ENCODE measurements at places on chromosomes 11 and 22. TPM values are rescaled to one million over a fixed set of nuclear protein-coding genes. Genes with fewer than 3 reads are reported as not detected.
A peak's percentile ranks its signal among the peaks of the same experiment; 100 is the strongest.

- peaks cover 32% of the 10 kb centered on the region for H3K36me3 ChIP-seq
- no peak for DNase-seq
- H3K4me3 ChIP-seq: peak overlapping the region; percentile 68
- H3K27ac ChIP-seq: no peak overlapping the region
- peaks cover 32% of the 10 kb centered on the region for H3K4me1 ChIP-seq
- no peaks in the 10 kb centered on the region for H3K27me3 ChIP-seq
These were observed 327.5 kb downstream of the TBC1D22A start for GRCh38 chr22:47089796-47090460.

- no peak for DNase-seq
- H3K27ac ChIP-seq: peak overlapping the region; percentile 42
- H3K4me3 ChIP-seq: no peak overlapping the region
- H3K36me3 ChIP-seq: no peaks in the 10 kb centered on the region
These were observed 583 bp downstream of the TNNI2 start for GRCh38 chr11:1839204-1839923.

OR51B5 gene
- total RNA-seq: not detected

- H3K4me1 ChIP-seq: no peaks in the 10 kb centered on the region
- no peak for DNase-seq
- H3K36me3 ChIP-seq: no peaks in the 10 kb centered on the region
- H3K4me3 ChIP-seq: no peak overlapping the region
- no peaks in the 10 kb centered on the region for H3K27me3 ChIP-seq
These were observed 776.9 kb upstream of the CNTN5 start for GRCh38 chr11:98243897-98244296.

C22orf42 gene
- total RNA-seq: not detected

All from activated naive CD8-positive, alpha-beta T cell treated with anti-CD3 and anti-CD28 coated beads for 36 hours (primary cell).